Activated naive CD8-positive, alpha-beta T cell treated with anti-CD3 and anti-CD28 coated beads, Interleukin-2, amount 50 U/mL, for 24 hours (primary cell): ENCODE measurements at places on chromosomes 2 and 18.
A peak's percentile ranks its signal among the peaks of the same experiment; 100 is the strongest.

DNA sequence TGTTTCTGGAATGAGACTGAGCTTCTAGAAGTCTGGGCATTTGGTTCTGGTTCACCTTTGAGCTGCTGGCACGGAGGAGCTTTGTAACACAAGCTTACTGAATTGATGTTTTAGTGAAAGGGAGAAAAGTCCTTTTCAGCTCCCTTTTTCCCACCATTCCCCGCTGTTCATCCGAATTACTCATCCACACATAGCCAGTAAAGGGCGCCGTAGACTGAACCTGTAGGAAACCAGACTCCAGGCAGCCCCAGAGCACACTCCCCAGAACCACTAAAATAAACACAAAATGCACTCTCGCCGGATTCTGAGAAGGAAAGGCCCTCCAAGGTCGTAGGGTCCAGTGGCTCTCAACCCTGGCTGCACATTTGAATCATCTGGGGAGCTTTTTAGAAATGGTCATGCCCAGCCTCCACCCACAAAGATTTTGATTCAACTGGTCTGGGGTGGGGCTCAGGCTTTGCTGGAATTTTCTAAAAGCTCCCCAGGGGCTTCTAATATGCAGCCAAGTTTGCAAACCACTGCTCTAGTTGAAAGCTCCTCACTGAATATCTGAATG is 29.6 kb downstream of the TCF7L1 start:
- DNase-seq, result no peak

GRCh38 chr2:238379096-238379810 is 47.5 kb upstream of the ASB1 start:
- DNase-seq, result peak; percentile 33

- no peak for DNase-seq
These were observed 1045.3 kb downstream of the TSN start for GRCh38 chr2:122800781-122801180.

GRCh38 chr2:182606728-182607681 is 109.1 kb upstream of the DNAJC10 start:
- no peak for DNase-seq

- DNase-seq, result no peak
These were observed 45.4 kb upstream of the EHBP1 start for GRCh38 chr2:62660087-62660486.

DNA sequence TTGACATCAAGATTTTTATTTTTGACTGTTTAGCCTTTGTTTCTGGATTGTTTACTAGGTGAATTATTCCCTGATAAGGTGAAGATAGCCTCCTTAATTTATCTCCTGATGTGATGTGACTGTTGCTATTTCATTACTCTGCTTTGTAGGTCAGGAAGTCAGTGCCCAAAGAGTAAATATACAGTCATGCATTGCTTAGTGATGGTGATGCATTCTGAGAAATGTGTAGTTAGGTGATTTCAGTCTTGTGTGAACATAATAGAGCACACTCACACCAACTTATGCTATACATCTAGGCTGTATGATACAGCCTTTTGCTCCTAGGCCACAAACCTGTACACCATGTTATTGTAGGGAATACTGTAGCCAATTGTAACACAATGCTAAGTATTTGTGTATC is 102.4 kb upstream of the THUMPD2 start:
- no peak for DNase-seq

DNA sequence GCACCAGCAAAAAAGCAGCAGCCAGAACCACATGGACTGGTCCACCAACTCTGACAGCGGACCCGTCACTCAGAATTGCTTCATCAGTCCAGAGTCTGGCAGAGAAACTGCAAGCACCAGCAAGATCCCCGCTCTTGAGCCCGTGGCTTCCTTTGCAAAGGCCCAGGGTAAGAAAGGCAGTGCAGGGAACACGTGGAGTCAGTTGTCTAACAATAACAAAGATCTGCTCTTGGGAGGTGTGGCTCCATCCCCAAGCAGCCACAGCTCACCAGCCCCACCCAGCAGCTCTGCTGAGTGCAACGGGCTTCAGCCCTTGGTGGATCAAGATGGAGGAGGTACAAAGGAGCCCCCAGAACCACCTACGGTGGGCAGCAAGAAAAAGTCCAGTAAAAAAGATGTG is 269.3 kb downstream of the SETBP1 start:
- DNase-seq, result no peak

- DNase-seq, result no peak
These were observed 103.8 kb upstream of the TPO start for GRCh38 chr2:1309507-1309906.

GRCh38 chr2:22487541-22487940 is 897.4 kb upstream of the KLHL29 start:
- no peak for DNase-seq

- no peak for DNase-seq
These were observed 150.6 kb downstream of the MYT1L start for GRCh38 chr2:2180446-2180845.
